Stimulated activated CD8-positive, alpha-beta memory T cell treated with anti-CD3 and anti-CD28 coated beads, Interleukin-7, amount 100 ng/mL, for 1 hour (primary cell): ENCODE measurements at places on chromosomes 1 and 21.

DNA sequence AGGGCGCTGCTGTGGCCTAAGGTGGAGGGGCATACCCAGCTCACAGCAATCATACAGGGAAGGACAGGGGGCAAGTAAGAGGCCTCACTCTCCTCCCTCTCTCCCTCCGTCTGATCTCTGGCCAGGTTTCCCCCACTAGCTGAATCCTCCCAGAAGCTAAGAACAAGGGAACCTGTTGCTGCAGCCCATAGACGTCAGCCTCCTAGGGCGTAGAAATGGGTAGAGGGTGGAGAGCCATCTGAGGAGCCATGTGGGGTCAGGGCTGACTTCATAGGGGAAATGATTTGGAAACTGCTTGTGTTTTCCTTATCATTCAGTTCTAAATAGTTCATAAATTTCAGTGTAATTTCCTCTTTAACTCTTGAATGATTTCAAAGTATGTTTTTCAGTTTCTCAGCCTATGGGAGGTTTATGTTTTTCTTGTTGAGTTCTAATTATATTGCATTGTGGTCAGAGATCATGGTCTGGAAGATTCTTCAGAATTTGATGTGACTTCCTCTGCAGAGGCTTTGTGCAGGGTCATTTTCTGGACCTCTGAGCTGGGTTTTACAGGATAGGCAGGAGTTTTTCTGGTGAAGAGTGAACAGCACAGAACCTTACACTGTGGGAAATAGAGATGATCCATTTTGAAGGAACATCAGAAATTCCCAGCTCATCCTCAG is 2.3 kb upstream of the MOB3C start:
- DNase-seq, result no peak

DNA sequence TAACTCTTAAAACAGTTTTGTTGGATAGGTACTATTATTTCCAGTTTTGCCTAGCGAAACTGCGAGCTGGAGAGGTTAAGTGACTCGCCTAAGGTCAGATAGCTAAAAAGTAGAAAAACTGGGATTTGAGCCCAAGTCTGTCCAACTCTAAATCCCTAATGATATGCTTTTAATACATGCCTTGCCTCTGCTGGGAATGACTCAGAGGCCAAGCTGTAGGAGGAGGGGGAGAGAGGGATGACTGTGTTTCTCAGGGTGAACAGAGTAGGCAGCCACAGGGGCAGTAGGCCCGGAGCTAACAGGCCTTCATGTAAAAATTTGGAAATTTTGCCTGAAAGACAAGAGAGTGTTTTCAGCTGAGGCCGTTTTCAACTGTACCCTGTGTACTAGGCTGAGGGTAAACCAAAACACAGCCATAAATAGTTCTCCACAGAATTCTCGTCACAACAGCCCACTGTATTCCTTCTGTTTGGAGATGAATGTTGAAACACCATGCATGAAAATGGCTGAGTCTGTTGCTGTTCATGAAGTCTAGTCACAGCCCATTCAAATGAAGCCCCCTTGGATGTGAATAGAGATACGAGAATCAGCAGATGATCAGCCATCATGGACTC is 107.5 kb upstream of the HOOK1 start:
- DNase-seq, result no peak

DNA sequence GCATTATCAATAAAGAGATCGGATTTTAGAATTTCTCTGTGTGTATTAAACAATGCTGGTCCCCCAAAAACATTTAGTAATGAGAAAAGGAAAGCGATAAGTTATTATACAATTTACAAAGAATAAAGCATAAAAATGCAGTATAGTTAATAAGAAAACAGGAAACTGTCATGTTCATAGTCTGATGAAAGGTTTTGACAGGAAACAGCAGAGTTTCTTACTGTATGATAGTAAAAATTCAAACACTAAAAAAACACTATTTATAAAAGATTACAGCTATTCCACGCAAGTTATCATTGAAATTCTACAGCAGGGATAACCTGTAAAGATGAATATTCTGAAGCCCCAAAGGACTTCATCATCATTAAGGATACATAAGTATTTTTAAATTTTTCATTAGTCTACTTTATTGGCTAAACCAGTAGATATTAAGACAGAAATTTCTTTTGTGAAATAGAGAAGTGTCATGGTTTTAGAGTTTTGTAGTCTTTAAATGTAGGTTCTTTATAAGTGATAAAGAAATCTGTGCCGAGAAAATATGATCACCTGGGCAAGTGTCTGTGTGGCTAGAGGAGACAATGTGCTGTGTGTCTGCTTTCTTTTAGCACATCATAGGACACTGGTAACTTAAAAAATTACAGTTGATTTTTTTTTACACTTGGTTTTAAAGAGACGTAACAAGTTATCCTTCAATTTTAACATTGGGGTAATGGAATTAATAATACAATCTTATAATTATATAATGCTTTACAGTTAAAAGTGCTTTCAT is 49.7 kb upstream of the GFI1 start:
- DNase-seq, result no peak

GRCh38 chr1:65265296-65265650 is 44.1 kb upstream of the DNAJC6 start:
- DNase-seq, result no peak

DNA sequence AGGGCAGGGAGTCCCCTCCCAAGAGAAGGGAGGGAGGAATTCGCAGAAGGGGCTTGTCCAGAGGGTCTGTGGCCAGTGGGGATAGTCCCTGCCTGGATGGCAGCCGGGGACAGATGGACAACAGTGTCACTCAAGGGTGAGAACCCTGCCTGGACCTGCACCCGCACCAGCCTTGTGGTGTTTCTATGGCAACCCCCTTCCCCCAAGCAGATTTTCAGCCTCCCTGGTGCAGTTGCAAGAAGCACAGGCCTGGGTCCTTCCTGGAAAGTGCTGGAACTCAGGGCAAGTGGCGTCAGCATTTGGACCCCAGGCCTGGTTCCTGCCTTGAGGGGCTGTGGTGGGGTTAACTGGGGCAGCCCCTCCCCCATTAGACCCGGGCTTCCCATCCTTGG is 83.8 kb upstream of the ACTL8 start:
- DNase-seq, result no peak

DNA sequence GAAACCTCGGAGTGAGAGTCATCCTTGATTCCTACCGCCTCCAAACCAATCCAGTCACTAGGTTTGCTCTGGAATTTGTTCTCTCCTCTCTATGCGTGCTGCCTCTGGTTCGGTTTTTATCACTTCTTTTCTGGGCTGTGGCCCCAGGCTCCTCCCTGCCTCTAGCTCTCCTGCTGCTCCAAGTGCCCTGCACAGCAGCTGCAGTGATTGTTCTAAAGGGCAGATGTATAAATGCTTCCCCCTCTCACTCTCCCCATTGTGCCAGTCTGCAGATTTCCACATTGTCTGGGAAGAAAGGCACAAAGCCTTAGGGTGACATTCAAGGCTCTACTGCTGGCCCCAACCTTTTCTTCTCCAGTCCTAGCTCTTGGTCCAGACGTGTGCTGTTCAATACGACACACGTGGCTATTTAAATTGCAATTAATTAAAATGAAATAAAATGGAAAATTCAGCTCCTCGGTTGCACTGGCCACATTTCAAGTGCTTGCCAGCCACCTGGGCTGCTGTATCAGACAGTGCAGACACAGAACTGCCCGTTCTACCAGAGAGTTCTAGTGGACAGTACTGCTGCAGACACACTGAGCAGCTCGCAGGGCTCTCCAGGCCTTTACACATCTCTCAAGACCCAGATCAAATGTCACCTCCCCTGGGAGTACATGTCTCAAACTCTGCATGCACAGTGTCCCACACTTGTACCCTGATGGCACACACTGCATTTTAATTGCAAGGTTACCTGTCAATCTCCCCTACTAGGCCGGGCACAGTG is 12.4 kb downstream of the TRIM62 start:
- DNase-seq, result no peak

GRCh38 chr21:20163167-20163566 is 835.0 kb upstream of the NCAM2 start:
- DNase-seq, result no peak

DNA sequence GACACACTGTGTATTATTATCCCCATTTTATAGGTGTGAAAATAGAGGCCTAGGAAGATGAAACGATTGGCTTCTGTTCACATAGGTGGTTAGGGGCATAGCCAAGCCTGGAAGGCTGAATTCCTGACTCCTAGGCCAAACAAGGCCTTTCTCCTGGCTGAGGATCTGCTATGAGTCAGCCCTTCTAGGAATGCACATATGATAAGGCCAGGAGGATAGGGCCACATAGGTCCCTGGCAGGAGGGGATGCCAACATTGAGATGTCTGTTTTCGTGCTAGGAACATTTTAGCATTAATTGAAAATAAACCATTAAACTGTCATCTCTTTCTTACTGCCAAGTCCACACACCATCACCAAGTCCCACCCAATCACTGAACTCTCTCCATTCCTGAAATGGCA is 9.2 kb downstream of the CSMD2 start:
- DNase-seq, result no peak

- DNase-seq, result no peak
Measured at GRCh38 chr1:93844262-93845045, 34.6 kb downstream of the DNTTIP2 start.

DNA sequence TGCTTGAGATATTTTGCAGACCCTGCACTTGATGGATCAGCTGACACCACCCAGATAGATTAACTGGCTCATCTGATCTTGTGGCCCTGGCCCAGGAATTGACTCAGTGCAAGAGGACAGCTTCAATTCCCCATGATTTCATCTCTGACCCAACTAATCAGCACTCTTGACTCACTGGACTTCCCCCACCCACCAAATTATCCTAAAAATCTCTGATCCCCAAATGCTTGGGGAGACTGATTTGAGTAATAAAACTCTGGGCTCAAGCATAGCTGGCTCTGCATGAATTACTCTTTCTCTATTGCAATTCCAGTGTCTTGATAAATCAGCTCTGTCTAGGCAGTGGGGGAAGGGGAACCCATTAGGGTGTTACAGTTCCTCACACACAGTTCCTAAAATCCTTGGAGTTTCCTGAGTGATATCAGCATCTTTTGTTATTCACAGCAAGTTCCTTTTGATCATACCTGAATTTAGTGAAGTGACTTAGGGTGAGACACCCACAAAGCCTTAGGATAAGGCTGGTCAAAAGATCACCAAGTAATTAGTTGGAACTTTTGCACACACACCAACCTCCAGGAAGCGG is 104.2 kb downstream of the COP1 start:
- no peak for DNase-seq

DNA sequence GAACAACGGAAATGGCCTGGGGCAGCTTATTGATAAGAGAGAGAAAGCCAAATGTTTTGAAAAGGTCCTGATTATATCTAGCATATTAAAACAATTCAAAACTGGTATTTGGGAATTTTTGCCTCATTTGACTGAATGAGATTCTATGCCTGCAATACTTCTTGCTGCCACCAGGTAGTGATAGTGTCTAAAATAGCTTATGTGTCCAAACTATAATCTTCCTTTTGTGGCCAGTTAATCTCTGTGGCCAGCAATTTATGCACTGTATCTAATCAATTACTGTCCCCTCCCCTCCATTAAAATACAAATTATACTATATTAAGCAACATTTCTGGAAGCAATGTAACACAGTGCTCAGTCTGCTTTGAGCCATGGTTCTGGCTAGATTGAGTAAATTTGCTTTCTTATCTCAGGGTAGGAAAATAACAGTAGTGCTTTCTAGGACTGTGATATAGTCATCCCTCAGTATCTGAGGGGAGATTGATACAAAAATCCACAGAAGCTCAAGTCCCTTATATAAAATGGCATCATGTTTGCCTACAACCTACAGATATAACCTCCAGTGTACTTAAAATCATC is 91.8 kb downstream of the FOXD2 start:
- DNase-seq, result no peak

DNA sequence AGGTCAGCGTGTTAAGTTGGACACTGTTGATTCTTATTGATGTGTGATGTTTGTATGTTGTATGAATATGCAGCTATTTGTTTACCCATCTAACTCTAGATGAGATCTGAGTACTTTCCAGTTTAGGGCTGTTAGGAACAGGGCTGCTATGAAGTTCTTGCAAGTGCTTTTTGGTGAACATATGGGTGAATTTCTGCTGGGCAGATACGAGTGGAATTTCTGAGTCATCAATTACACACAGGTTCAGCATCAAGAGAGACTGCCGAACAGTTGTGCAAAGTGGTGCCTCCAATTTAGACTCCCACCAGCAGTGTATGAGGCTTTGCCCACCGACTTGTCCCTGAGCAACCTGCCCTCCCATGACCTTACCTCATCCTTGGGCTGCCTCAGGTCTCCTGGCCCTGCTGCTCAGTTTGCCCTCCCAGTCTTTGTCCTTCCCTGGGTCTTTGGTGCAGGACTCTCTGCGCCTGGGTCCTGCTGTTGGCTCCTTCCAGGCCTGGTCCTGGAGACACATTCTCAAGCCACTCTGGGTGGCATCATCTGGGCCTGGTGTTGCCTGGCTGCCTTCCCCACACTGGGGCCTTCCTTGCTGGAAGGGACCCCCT is 343.6 kb downstream of the PTPRU start:
- DNase-seq, result no peak

DNA sequence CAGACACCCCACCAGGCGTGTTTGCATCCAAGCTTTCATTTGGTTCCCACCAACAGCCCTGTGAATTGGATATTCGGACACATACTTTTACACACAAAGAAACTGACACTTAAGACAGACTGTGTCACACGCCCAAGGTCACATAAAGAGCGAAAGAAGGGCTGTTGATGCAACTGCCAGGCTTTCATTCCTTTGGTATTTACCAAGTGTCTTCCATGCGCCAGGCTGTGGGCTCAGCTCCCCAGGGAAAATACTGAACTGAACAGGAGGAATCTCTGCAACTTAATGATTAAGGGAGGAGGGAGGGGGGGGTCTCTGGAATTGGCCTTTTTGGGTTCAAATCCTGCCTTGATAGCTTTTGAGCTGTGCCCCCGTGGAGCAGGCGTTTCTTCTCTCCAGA is 122.8 kb downstream of the ACTL8 start:
- no peak for DNase-seq

GRCh38 chr21:41466024-41466820 is 40.2 kb downstream of the MX1 start:
- no peak for DNase-seq

DNA sequence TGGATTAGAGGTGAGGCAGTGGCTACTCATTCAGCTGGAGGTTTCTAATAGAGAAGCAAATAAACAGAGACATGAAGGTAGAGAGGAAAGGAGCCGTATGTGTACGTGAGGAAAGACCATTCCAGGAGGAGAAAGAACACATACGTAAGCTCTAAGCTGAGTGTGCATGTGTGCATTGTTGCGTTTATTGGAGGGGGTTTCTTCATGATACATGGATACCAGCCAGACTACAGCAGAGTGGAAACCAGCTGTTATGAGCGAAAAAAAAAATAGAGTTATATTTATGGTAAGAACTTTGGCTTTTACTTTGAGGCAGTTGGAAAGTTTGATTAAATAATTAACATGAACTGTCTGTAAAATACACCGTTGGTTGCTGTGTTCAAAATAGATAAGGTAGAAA is 173.4 kb upstream of the RGS18 start:
- no peak for DNase-seq
